Tibial nerve (tissue), 4 donors: ENCODE measurements at places on chromosomes 6 and 20. TPM values are rescaled to one million over a fixed set of nuclear protein-coding genes. Genes with fewer than 3 reads are reported as not detected.

Gene HDGFL1
- 0.30 TPM for total RNA-seq

Gene BPIFA1
- total RNA-seq, result not detected

DNA sequence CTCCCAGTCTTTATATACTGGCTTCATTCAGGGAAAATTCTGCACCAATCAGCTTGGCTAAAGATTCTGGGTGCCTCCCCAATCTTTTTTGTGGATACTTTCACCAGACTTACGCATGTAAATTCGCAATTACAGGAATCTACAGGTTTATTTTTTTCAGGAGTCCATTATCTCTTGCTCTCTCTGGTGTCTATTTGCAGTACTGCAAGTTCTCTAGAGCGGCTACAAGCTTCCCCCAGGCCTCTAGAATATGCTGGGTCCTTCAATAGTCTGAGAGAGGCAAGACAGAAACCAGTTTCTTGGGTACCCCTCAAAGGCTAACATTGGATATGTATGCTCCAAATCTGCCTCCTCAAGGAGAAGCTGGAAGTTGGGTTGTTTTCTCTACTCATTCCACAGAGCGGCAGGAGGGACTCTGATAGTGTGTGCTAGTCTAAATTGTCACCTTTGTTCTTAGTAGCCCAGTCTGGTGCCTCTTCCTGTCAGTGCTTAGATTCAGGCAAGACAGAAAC, 58.5 kb downstream of the SUN5 start:
- H3K27me3 ChIP-seq, result no peaks in the 10 kb centered on the region
- H3K27ac ChIP-seq, result no peak overlapping the region
- no peak for DNase-seq
- no peak overlapping the region for H3K4me3 ChIP-seq
- no peaks in the 10 kb centered on the region for H3K4me1 ChIP-seq

Gene ZKSCAN4
- 9.2 TPM for total RNA-seq

- no peak overlapping the region for H3K27ac ChIP-seq
- H3K36me3 ChIP-seq, result no peaks in the 10 kb centered on the region
- no peak for DNase-seq
- H3K4me1 ChIP-seq, result peaks cover 14% of the 10 kb centered on the region
- peak overlapping the region; percentile 54 for H3K4me3 ChIP-seq
Measured at GRCh38 chr6:10413262-10413849, 1.5 kb downstream of the TFAP2A start.

GRCh38 chr6:109527989-109528388, 45.0 kb upstream of the ZBTB24 start:
- no peaks in the 10 kb centered on the region for H3K36me3 ChIP-seq
- no peak for DNase-seq
- H3K4me3 ChIP-seq, result no peak overlapping the region
- no peaks in the 10 kb centered on the region for H3K27me3 ChIP-seq
- no peaks in the 10 kb centered on the region for H3K4me1 ChIP-seq

DNA sequence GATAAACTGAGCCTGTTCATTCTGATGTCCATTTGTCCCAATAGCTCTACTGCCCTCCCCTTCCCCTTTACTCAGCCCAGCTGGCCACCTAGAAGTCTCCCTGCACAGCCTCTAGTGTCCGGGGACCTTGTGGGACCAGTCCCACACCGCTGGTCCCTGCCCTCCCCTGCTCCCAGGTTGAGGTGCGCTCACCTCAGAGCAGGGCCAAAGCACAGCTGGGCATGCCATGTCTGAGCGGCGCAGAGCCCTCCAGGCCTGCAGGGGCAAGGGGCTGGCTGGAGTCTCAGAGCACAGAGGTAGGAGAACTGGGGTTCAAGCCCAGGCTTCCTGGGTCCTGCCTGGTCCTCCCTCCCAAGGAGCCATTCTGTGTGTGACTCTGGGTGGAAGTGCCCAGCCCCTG, 24.7 kb upstream of the FANCE start:
- no peaks in the 10 kb centered on the region for H3K4me1 ChIP-seq
- H3K36me3 ChIP-seq, result peaks cover 62% of the 10 kb centered on the region
- DNase-seq, result no peak
- no peak overlapping the region for H3K27ac ChIP-seq
- H3K4me3 ChIP-seq, result no peak overlapping the region
- H3K27me3 ChIP-seq, result no peaks in the 10 kb centered on the region

Gene GMPR
- 14.1 TPM for total RNA-seq

Gene ZSCAN16
- 0.78 TPM for total RNA-seq

Gene NRN1
- total RNA-seq, result 66.5 TPM

Gene LGSN
- total RNA-seq, result not detected

- no peaks in the 10 kb centered on the region for H3K27me3 ChIP-seq
- no peak overlapping the region for H3K27ac ChIP-seq
- H3K4me1 ChIP-seq, result no peaks in the 10 kb centered on the region
- H3K4me3 ChIP-seq, result no peak overlapping the region
- DNase-seq, result no peak
- no peaks in the 10 kb centered on the region for H3K36me3 ChIP-seq
Measured at GRCh38 chr20:11195899-11196558, 522.2 kb upstream of the JAG1 start.

DNA sequence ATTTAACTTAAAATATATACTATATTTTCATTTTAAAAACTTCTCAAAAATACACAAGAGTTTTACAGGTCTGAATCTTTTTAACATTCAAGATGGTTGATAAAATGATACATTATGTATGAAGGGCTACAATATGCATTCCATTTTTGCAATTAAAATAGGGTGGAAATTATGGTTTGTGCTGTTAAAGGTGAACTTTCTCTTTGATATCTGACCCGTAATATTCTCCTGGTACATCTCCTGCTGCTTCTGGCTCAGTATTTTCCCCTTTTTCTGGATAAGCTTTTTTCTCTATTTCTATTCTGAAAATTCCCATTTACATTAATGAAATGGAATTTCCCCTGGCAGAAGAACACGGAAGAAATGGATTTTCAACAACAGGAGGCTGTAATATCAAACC, 27.4 kb upstream of the LCA5 start:
- H3K4me3 ChIP-seq, result no peak overlapping the region
- no peaks in the 10 kb centered on the region for H3K36me3 ChIP-seq
- H3K4me1 ChIP-seq, result no peaks in the 10 kb centered on the region
- DNase-seq, result no peak
- H3K27ac ChIP-seq, result no peak overlapping the region

Gene HLA-F
- 63.0 TPM for total RNA-seq

Gene FAM83D
- total RNA-seq, result 0.42 TPM

DNA sequence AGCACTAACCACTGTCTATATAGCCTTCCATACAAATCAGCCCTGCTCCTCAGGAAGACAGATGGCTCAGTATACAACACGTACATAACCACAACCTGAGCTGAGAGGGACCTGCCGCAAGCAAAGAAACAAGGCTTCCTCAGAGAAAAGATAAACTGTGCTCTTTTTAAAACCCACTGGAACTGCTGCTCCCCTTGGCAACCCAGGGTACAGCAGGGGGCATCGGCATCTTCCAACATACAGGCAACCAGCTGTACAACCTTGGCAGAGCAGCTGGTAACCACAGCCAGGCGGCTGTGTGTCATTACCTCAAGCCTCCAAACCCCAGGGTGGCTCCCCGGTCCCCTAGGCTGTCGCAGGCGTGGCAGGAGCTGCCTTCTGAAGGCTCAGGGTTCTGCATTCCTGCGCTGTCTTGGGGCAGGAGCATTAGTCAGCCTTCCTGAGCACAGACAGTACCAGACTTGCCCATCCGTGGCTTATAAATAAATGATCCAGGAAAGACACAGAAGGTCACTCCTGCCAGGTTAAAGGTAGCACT, 249.5 kb downstream of the ADGRG6 start:
- H3K36me3 ChIP-seq, result no peaks in the 10 kb centered on the region
- no peak overlapping the region for H3K4me3 ChIP-seq
- H3K27ac ChIP-seq, result no peak overlapping the region
- H3K4me1 ChIP-seq, result no peaks in the 10 kb centered on the region
- no peak for DNase-seq
- H3K27me3 ChIP-seq, result no peaks in the 10 kb centered on the region

Gene CDS2
- 34.3 TPM for total RNA-seq

DNA sequence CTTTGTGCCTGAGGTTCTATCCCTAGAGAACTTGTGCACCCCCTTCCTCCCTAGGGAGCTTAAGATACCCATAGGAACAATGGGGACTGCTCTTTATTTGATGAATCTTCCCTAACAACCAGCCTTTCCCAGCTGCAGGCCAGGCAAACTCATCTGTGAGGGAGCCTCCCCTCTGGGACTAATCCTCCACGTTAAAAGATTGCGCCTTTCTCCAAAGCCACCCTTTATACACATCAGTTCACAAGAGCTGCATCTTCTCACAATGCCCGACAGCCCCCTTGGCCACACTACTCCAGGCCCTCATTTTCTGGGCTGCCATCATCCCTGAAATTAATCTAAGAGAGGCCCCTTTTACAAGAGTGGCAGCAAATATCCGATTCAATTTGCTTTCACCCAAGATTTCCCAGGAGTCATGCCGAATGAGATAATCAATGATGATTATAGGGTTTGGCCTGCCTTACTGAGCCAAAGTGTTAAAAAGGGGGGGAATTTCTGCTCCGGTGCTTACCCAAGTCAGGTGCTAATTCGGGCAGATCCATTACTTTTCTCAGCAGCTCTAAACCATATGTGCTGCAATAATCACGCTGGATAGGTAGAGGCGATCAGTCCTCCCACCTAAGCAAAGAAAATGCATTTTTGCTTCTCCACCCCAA, 336.5 kb downstream of the KIF16B start:
- H3K4me3 ChIP-seq, result no peak overlapping the region
- no peaks in the 10 kb centered on the region for H3K27me3 ChIP-seq
- no peak for DNase-seq
- no peak overlapping the region for H3K27ac ChIP-seq
- H3K4me1 ChIP-seq, result no peaks in the 10 kb centered on the region

- peaks cover 16% of the 10 kb centered on the region for H3K4me1 ChIP-seq
- no peak overlapping the region for H3K4me3 ChIP-seq
- no peaks in the 10 kb centered on the region for H3K27me3 ChIP-seq
- no peak for DNase-seq
- H3K27ac ChIP-seq, result no peak overlapping the region
- H3K36me3 ChIP-seq, result no peaks in the 10 kb centered on the region
Measured at GRCh38 chr6:37684801-37685200, 12.9 kb downstream of the MDGA1 start.

- H3K36me3 ChIP-seq, result no peaks in the 10 kb centered on the region
- no peak for DNase-seq
- no peaks in the 10 kb centered on the region for H3K27me3 ChIP-seq
- peak overlapping the region; percentile 95 for H3K4me3 ChIP-seq
Measured at GRCh38 chr6:21596949-21597682, 3.6 kb downstream of the SOX4 start.

GRCh38 chr6:37155394-37156312, 14.3 kb upstream of the PIM1 start:
- no peak for DNase-seq
- H3K4me1 ChIP-seq, result peaks cover 2% of the 10 kb centered on the region
- H3K27ac ChIP-seq, result no peak overlapping the region
- no peaks in the 10 kb centered on the region for H3K27me3 ChIP-seq
- H3K36me3 ChIP-seq, result no peaks in the 10 kb centered on the region

Gene BEND6
- total RNA-seq, result 2.3 TPM

Gene MANEA
- 8.4 TPM for total RNA-seq

GRCh38 chr6:49097116-49097515, 365.9 kb downstream of the MMUT start:
- H3K4me3 ChIP-seq, result no peak overlapping the region
- DNase-seq, result no peak
- H3K36me3 ChIP-seq, result no peaks in the 10 kb centered on the region
- H3K27me3 ChIP-seq, result no peaks in the 10 kb centered on the region
- no peaks in the 10 kb centered on the region for H3K4me1 ChIP-seq
- H3K27ac ChIP-seq, result no peak overlapping the region

DNA sequence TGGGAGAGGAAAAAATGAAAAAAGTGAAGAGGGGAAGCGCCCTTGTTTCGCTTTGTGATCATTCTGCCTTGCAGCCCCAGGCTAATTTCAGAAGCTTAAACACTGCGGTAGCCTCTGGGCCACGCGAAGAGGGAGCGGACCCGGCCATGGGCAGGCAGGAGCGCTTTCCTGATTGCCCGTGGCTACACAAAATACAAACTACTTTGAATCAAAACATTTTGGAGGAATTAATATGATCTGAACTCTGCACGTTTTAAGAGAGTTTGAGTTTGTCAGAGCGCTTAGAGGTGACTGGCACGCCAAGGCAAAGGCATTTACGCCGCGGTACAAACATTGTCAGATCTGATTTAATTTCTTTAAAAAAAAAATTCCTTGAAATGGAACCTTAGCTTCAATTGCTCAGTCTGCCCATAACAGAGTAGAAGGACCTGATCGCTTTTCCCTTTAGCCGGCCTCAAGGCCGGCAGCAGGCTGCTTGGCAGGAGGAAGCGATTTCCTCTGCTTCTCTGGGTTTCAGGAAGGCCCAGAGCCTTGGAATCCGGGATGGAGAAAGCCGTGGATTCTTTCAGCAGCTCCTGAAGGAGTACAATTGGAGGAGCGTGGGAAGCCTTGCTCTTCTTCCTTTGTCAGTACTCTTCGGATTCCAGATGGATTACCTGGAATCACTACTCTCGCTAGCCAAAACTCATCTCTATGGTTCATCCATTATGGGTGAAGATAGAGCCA, 9.7 kb downstream of the TFAP2D start:
- no peak overlapping the region for H3K27ac ChIP-seq
- H3K27me3 ChIP-seq, result no peaks in the 10 kb centered on the region
- no peak for DNase-seq
- H3K4me1 ChIP-seq, result peaks cover 8% of the 10 kb centered on the region
- no peak overlapping the region for H3K4me3 ChIP-seq

- peak overlapping the region; percentile 95 for H3K27ac ChIP-seq
- H3K4me1 ChIP-seq, result peaks cover 76% of the 10 kb centered on the region
- no peaks in the 10 kb centered on the region for H3K36me3 ChIP-seq
- no peak overlapping the region for H3K4me3 ChIP-seq
- H3K27me3 ChIP-seq, result no peaks in the 10 kb centered on the region
Measured at GRCh38 chr20:25052255-25053194, 5.4 kb downstream of the ACSS1 start.

Gene HLA-DOB
- 2.1 TPM for total RNA-seq

DNA sequence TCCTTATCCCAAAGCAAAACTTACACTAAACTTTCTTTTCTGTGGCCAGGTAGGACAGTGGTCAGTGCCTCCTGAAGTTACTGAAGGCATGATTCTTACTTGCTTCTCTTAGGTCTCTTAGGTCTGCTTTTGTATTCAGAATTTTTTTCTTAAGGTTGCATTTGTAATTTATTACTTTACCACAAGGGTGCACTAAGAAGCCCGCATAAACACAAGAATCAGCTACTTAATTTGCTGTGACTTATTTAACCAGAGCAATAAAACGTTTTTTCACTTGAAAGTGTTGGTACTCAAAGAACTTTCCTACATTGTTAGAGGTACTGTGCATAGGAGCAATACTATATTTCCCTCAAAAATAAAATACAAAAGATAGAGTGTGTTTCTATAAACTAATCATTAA, 75.4 kb upstream of the LAMA2 start:
- H3K36me3 ChIP-seq, result no peaks in the 10 kb centered on the region
- no peaks in the 10 kb centered on the region for H3K27me3 ChIP-seq
- H3K4me1 ChIP-seq, result no peaks in the 10 kb centered on the region
- no peak overlapping the region for H3K27ac ChIP-seq

Gene BACH2
- 10.7 TPM for total RNA-seq
